Keratinocyte (primary cell): ENCODE measurements at places on chromosomes 11 and 22.

DNA sequence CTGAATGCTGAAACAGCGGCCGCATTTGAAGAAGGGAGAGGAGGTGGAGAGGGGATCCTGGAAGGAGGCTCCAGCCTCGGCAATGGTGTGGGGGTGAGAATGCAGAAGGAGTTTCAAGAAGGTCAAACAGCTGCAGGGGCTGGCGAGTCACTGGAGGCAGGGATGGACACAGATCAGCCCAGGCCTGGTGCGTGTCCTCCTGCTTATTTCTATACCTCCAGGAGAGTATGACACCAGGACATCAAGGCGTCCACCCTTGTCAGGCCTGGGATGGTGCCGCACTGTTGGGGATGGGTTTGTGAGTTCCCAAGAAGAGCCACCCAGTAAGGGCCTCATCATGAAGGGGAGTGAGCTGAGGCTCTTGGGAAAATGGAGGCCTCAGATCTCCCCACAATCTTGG, 23.1 kb downstream of the IGLL1 start:
- H3K4me3 ChIP-seq: no peak overlapping the region
- no peaks in the 10 kb centered on the region for H3K4me1 ChIP-seq
- H3K27me3 ChIP-seq: no peaks in the 10 kb centered on the region

DNA sequence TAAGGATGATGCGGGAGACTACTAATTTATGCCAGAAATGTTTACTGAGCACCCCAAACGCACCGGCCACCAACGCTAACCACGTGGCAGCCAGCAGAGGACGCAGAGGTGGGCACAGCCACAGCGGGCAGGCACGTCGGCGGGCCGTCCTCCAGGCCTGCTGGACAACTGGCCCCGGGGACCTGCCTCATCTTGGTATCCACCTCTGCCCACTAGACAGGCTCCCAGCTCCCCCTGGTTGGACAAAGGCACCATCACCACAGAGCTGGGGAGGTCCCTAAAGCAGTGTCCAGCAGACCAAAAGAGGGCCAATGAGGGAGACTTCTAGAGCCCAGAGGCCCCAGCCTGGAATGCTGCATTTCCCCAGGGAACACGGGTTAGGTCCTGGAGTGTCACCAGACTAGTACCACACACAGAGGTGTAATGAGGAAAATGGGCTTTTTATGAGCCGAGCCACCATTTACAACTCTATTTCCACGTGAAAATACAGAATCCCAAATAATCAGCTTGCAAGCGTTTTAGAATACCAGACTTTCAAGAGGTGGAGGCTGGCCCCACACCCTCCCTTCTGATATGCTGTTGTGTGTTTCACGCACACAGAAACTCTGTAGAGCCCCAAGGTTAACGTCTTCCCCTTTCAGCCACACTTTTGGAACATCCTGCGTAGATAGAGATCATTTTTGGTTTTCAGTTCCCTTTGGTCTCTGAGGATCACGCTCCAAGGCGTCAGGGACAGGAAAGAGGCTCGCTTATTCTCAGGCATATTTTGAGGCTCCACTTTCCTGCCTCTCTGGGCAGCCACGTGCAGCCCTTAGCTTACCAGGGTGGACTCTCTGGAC, 23.7 kb upstream of the BID start:
- no peaks in the 10 kb centered on the region for H3K27me3 ChIP-seq
- DNase-seq: no peak
- no peak overlapping the region for H3K4me3 ChIP-seq
- H3K4me1 ChIP-seq: no peaks in the 10 kb centered on the region
- H3K36me3 ChIP-seq: peaks cover 8% of the 10 kb centered on the region

- no peak for DNase-seq
- H3K4me3 ChIP-seq: no peak overlapping the region
- H3K27ac ChIP-seq: no peak overlapping the region
- no peaks in the 10 kb centered on the region for H3K27me3 ChIP-seq
- no peaks in the 10 kb centered on the region for H3K4me1 ChIP-seq
These were observed 21.7 kb downstream of the KIAA0930 start for GRCh38 chr22:45218976-45219375.

GRCh38 chr11:26229981-26230380, 101.9 kb upstream of the ANO3 start:
- H3K4me3 ChIP-seq: no peak overlapping the region
- H3K36me3 ChIP-seq: no peaks in the 10 kb centered on the region
- H3K27me3 ChIP-seq: no peaks in the 10 kb centered on the region
- H3K4me1 ChIP-seq: peaks cover 53% of the 10 kb centered on the region

DNA sequence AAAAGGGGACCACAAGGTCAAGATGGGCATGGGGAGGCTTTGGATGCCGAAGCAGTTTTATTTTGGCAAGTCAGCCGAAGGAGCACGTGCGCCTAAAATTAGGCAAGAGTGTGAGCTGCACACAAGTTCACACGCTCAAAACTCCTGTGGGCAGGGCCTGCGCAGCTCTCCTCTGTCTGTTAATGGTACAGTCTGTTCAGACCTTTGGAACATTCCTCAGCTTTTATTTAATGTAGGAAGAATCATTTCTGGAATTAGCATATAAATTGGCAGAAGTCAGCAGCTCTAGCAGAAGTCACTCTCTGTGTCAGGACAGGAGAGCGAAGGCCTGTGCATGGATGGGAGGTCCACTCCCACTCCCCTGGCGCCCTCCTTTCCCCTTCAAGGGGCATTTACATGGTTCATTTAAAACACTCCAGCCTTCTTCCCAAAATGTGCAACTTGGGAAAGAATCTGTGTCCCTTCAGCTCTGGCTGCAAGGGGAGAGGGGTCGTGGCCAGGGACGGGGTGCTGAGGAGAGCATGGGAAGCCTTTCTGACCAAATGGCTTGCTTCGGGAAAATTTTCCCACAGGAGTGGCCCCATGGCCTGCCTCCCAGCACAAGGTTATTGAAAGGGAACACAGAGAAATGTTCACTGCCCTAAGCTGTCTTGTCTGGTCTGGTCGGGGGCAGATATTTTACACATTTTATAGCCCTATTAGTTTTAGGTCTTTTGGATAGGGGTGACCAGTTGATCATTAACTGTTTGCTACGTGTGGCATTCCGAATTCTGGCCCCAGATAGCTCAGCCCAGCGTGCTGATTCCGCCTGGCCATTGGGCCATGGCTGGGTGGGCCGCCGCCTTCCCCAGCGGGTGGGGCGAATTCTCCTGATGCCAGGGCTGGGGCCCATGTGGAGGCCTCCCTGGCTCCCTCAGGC, 43.9 kb upstream of the SMIM38 start:
- peaks cover 33% of the 10 kb centered on the region for H3K27me3 ChIP-seq
- no peak overlapping the region for H3K27ac ChIP-seq
- H3K36me3 ChIP-seq: no peaks in the 10 kb centered on the region
- H3K4me1 ChIP-seq: no peaks in the 10 kb centered on the region
- H3K4me3 ChIP-seq: no peak overlapping the region
- no peak for DNase-seq

DNA sequence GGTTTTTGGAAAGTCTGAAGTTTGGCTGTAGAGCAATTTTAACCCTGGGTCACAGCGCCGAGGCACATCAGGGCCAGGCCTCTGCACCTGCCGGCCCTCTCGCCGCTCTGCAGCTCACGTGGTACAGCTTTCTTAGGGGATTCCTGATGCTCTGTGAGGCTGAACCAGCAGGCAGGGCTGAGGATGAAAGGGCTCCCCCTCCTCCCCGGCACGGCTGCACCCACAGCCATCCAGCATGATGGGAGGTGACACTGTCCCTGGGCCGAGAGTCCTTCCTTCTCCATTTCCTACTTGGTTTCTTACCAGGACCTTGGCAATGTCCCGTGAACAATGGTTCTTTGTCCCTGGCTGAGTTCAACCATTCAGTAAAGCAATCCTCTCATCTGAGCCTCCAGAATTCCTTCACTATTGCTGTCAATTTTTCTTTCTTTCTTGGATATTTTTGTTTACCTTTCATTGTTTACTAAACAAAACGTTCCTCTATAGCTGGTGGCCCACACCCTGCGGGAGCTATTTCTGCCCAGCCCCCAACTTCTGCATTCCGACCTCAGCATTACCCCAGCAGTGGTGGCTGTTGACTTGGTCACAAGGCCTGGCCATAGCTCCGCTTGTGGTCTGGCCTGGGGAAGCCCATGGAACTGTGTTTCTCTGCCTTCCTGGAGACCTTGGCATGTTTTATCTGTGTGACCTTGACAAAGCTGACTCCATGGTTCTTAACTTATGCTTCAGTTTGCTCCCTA, 172.8 kb upstream of the B3GAT1 start:
- H3K36me3 ChIP-seq: no peaks in the 10 kb centered on the region
- no peak overlapping the region for H3K27ac ChIP-seq
- DNase-seq: no peak
- no peak overlapping the region for H3K4me3 ChIP-seq

DNA sequence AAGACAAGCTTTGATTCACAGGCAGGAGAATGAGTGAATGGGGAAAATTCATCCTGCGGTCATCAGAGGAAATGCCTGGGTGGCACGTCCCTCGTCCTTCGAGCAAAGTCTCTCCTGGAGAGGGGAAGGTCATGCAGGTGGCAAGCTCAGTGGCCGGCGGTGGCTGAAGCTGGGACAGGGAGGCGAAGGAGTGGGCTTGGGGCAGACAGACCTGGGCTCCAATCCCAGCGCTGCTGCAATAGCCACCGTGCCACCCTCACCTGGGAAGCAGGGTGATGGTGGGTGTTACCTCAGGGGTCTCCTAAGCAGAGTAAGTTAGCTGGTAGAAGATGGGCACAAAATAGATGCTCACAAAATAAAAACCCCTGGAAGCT, 22.4 kb upstream of the CACNG2 start:
- H3K36me3 ChIP-seq: no peaks in the 10 kb centered on the region
- peaks cover 12% of the 10 kb centered on the region for H3K27me3 ChIP-seq
- H3K4me3 ChIP-seq: no peak overlapping the region
- H3K4me1 ChIP-seq: no peaks in the 10 kb centered on the region

DNA sequence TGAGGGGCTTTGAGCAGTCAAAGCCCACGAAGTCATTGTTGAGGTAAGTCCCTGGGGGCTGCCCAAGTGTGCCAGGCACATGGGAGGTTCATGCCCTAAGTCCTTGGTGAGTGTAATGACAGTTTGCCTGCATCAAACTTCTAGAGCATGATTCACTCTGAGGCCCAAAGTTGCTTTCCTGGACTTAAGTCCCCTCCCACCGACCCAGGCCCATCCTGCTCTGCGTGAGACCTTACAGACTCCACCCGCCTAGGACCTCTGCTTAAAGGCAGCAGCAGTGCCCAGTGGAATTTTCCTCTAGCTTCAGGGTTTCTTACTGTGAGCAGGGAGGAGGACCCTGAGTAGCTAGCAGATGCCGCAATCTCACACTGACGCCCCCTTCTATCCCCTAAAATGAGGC, 5.7 kb upstream of the PVALB start:
- no peak overlapping the region for H3K27ac ChIP-seq
- H3K4me1 ChIP-seq: no peaks in the 10 kb centered on the region
- peaks cover 35% of the 10 kb centered on the region for H3K27me3 ChIP-seq
- H3K36me3 ChIP-seq: no peaks in the 10 kb centered on the region
- DNase-seq: no peak

DNA sequence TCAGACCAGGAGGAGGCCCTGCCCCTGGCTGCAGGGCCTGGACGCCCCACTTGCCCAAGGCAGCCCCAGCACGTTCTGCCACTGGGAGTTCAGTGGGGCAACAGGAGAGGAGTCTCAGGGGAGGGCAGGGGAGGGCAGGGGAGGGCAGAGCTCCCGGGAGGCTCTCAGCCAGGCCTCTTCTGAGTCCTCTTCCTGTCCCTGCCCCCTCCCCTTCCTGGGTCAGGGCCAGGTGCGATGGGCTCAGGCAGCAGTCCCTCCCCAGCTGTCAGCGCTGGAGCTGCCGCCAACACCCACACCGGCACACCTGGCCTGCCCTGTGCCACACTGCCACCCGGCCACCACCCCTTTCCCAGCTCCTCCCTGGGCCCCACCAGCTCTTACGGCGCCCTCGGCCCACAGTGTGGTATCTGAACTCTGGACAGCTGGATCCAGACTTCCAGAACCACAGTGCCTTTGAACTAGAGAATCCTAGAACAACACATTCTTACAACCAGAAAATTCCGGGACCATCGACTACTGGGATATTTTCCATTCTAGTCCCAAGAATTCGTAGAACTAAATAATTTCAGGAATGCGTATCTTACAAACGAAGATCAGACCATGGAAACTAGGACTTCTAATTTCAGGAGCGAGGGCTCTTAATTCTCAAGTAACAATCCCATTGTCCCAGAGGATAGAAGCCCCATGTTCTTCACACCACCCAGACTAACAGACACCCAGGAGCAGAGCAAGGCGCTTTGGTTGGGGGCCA, 21.8 kb downstream of the RPL3 start:
- no peak overlapping the region for H3K4me3 ChIP-seq
- no peaks in the 10 kb centered on the region for H3K27me3 ChIP-seq
- peak overlapping the region; percentile 49 for H3K27ac ChIP-seq
- H3K36me3 ChIP-seq: no peaks in the 10 kb centered on the region

DNA sequence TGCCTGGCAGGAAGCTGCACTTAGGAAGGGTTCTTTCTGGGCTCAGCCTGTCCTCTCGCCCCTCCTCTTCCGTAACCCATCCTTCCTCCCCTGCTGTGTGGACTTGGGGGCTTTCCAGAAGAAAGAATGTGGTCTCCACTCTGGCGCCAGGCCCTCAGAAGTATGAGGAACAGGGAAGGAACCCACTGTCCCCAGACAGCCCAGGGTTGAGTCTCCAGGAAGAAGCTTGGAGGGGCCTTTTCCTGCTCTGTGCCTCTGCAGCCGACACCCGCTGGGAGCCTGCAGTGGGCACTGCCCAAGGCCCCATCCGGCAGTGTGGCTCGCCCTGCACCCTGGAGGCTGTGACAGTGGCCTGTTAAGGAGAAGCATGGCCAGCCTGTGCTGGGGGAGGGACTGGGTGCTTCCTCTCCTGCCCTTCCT, 112.6 kb downstream of the ST3GAL4 start:
- H3K27ac ChIP-seq: no peak overlapping the region
- H3K36me3 ChIP-seq: no peaks in the 10 kb centered on the region
- no peak overlapping the region for H3K4me3 ChIP-seq
- H3K4me1 ChIP-seq: no peaks in the 10 kb centered on the region
- DNase-seq: no peak

- peak overlapping the region; percentile 36 for H3K27ac ChIP-seq
- H3K4me1 ChIP-seq: peaks cover 12% of the 10 kb centered on the region
- H3K27me3 ChIP-seq: no peaks in the 10 kb centered on the region
- H3K4me3 ChIP-seq: no peak overlapping the region
- DNase-seq: peak; percentile 40
These were observed 53.0 kb downstream of the GRAMD1B start for GRCh38 chr11:123483058-123483457.

DNA sequence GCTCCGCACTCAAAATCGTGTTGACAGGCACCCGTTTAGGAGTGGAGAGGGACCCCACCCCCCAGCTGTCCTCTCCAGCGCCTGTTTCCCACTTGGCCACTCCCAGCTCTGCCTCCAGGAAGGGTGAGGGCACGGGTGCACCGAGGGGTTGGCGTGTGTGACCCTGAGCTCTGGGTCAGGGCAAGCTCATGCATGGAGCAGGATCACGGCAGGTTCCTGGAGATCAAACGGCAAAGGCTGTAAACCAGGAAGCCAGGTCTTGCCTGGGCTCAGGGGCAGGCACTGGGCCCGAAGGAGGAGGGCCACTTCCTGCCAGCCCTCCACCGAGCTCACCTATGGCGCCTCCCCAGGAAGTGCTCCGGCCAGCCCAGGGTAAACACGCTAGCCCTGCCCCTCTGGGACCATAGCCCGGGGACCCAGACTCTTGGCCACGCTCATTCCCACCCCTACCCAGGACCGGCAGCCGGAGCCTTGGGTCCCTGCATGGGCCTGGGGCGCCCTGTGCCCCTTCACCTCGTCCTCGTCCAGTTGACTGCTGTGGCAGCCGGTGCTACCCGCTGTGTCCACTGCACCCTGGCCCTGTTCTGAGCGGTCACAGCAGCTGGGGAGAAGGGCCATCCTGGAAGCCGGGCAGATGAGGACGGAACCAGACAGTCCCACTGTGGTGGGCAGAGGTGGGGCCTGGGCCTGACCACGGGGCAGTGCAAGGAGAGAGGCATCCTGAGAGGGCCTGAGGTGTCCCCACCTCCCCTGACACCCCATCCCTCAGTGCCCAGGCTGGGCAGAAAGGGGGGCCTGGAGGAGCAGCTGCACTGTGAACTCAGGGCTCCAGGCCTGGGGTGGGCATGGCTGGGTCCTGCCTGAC, 1.0 kb upstream of the EPS8L2 start:
- peak overlapping the region; percentile 90 for H3K4me3 ChIP-seq
- peaks cover 10% of the 10 kb centered on the region for H3K36me3 ChIP-seq
- peaks cover 20% of the 10 kb centered on the region for H3K4me1 ChIP-seq
- DNase-seq: no peak
